EL (cell line): ENCODE measurements at places on chromosomes 1 and 21.
A peak's percentile ranks its signal among the peaks of the same experiment; 100 is the strongest.

DNA sequence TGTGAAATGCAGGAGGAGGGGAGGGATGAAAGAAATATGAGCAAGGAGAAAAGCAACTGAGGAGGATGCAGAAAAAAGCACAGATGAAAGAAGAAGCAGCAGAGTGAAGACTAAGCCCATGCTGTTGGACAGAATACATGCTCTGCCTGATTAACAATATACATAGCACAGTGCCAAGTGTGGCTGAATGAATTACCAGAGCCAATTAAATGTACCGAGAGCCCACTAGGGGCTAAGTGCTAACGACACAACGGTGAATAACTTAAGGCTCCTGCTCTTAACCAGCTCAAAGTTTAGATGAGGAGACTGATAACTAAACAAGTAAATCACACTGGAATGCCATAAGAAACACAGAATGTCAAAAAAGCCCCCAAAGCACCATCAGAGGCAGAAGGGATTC lies 15.6 kb downstream of the CADM3 start:
- no peak for DNase-seq

DNA sequence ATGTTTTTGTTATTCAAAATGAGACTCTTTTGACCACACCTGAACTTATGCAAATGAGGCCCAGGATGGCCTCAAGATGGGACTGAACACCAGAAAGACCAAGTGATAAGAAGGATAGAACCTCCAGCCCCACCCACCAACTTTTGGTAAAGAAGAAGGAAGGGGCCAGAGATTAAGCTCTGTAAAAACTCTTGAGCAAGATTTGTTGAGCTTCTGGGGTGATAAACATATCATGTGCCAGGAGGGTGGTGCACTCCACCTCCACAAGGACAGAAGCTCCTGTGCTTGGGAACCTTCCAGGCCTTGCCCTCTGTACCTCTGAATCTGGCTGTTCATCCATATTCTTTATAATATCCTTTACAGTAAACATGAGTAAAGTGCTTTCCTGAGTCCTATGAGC lies 5.3 kb downstream of the RSPH1 start:
- DNase-seq: no peak

- DNase-seq: peak; percentile 69
These were observed 144.1 kb downstream of the OMA1 start for GRCh38 chr1:58402444-58402843.

DNA sequence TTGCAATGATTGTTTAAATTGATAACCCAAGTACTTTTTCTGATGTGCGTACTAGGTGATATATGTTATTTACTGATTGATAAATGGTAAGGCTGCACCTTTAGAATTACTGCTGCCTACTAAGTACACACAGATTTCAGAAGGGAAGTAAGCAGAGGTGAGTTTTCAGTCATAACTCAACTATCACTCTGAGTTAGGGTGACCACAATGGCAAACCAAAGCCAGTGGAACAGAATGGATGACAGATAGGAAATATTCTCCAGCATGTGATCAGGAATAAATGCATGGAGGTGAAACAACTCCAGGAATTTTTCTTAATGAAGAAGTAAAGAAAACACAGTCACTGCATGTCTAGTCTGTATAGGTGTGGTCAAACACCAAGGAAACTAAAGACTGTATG lies 7.5 kb upstream of the KCNJ15 start:
- DNase-seq: no peak

DNA sequence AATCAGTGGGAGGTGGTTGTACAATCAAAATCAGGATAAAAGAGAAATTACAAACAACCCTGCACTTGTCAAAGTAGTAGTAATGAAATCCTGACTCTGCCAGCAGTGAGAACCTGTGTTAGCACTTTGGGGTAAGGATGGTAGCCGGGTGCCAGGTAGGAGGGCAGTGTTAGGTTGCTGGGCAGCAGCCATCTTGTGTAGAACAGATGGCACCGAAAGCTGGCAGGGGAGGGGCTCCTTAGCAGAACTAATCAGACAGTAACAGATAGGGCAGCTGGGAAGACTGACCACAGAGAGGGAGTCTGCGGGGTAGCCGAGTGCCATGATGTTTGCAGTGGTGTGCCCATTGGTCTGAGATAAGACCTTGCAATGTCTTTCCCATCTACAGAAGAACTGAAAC lies 137.3 kb downstream of the SDCCAG8 start:
- no peak for DNase-seq
